Activated CD4-positive, alpha-beta memory T cell treated with anti-CD3 and anti-CD28 coated beads for 36 hours (primary cell): ENCODE measurements at places on chromosomes 2 and 18.

DNA sequence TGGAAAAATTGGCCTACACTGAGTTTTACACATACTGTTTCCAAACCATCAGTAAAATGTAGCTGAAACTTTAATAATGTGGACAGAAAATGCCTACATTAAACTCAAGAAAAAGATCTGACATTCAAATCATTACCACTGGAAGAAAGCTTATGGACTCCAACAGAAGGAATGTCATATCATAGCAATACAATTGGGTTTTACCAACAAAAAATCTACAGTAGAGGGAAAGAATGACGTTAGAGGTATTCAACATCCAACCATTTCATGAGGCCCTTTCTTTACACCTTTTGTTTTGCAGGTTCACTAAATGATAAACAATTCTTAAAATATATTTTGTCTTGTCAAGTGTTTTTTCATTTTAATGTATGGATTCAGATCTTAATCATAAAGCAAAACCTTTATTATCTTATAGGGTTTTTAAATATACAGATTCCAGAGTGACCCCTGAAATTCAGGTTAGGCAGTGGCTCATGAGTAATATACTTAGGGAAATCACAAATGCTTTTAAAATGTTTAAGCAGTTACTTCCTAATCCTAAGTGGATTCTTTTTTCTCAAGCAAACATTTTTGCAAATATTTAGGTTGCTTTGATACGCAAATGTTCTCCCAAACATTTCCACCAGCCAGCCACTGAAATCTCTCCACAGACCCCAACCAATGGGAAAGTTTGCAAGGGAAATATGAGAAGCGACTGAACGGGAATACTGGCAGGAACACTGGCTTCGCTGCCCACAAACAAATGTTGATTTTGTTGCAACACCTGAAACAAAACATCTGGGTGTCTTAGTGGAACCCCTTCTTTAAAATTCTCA lies 168.7 kb downstream of the TCF4 start:
- no peak for DNase-seq

- DNase-seq: no peak
Measured at GRCh38 chr2:99377879-99378278, 40.7 kb downstream of the EIF5B start.

- no peak for DNase-seq
Measured at GRCh38 chr2:236689981-236690380, 120.4 kb downstream of the ACKR3 start.

- no peak for DNase-seq
Measured at GRCh38 chr2:208042450-208042849, 17.1 kb upstream of the PLEKHM3 start.

DNA sequence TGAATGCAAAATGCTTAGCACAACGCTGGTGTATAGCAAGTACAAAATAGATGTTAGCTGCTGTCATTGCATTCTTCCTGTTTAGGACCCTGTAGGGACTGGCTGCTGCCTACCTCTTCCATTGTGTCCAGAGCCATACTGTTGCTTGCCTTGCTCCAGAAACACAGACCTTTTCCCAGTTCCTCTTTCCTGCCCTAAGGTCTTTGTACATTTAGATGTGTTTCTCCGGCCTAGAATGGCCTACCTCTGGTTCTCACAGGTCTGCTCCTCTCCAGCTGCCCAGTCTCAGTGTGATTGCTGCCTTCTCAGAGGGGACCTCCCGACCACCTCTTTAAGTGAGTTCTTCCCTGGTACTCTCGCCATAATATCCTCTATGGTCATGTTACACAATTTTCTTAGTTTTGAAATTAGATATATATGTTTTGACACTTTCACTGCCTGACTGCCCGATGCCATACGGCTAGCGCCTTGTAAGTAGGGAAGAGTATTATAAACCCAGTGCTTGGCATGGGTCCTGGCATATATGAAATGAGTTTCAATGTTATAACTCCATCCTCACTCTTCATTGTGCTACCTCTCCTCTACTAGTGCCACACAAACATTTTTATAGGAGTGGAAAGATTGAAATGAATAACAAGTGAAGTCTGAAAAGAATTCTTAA lies 48.3 kb downstream of the RFTN2 start:
- DNase-seq: no peak

DNA sequence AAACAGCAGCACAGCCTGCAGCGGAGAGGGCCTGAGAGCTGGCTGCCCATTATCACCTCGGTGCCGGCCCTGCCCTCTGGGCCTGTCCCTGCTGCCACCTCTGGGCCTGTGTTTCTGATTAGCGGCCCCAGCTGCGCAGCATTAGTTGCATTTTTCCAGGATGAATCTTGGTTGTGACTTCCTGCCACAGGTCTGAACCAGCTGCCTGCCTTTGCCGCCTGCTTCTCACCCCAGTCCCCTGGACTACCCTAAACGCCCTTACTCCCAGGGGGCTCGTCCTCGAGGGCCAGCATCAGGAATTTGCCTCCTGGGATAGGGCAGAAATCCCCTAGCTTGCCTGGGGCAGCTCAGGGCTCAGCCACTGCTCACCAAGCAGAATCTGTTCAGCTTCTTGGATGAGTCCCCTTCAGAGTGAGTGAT lies 342.8 kb downstream of the DYSF start:
- DNase-seq: no peak

- no peak for DNase-seq
Measured at GRCh38 chr2:74301262-74301661, 42.0 kb downstream of the SLC4A5 start.

GRCh38 chr2:105625632-105626031 lies 119.1 kb upstream of the NCK2 start:
- DNase-seq: no peak

DNA sequence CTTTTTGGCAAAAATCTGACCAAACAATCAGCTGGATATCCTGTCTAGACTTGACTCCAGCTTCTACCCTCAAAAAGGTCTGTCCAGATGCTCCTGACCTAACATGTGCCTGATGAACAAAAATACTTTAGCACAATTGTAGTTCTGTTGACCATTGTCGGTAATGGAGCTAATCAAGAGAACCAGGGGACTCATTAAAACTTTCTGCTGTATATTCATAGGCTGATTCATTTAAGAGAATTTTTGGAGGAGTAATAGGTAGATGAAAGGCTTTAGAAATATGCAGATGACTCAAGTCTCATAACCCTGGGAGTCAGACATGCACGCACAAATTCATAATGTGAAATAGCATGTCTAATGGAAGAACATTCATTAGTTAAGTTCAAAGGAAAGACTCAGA lies 514.2 kb downstream of the TXNL1 start:
- DNase-seq: no peak

DNA sequence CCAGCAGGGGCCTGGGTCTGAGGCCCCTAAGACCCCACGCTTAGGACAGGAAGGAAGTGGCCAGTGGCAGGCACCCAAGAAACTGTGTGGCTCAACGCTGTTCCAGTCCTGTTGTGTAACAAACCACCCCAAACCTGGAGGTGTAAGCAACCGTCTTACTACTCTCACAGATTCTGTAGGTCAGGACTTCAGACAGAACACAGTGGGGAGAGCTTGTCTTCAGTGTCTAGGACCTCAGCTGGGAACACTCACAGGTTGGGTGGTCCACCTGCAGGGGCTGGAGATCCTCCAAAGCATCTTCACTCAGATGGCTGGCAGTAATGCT lies 123.0 kb downstream of the KLHL29 start:
- DNase-seq: no peak

- DNase-seq: no peak
Measured at GRCh38 chr2:221370857-221371211, 201.3 kb downstream of the EPHA4 start.

GRCh38 chr2:167480232-167480985 lies 592.1 kb downstream of the XIRP2 start:
- DNase-seq: no peak

DNA sequence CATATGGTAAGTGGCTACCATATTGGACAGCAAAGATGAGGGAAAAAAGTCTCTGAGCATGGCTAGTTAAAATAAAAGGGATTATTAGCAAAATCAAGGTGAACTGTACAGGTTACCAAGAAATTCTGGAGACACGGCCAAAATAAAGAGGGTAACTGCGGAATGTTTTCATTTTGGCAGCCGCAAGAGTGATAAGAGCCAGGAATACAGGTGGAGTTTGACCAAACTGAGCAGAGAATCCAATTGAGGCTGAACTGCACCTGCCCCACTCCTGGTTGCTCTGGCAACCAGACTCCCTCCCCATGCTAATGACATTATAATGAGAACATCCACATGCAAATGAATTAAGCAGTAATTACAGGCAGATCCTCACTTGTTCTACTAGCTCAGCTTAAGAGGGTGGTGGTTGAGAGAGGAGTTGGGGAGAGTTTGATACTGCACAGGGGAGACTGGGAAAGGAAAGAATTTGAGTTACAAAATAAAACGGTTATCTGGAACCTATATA lies 18.8 kb upstream of the EPHA4 start:
- no peak for DNase-seq

- peak; percentile 96 for DNase-seq
Measured at GRCh38 chr2:8544786-8545694, 136.8 kb upstream of the ID2 start.

DNA sequence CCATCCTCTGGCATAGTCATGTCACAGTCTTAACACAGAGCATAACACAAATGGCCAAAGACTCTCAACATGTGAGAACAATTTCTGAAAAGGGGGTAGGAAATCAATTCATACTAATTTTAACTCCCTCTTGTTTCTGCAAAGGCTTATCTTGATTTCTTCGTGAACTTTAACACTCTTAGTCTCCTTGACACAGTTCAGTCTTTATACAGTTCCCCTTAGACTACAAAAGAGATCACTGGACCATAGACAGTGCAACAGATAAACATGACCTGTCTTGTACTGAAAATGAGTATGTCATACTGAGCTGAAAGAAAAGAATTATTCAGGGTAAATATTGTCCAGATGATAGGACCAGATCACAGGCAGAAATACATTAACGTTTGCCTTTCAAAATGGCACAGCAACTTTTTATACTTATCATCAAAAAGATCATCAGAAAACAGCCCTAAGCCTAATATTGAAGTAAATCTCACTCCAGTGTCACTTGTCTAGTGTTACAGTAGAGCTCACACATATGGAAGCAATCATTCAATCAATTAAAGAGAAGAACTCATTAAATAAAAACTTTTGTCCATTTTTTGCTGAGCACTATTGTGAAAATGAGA lies 56.4 kb upstream of the VRK2 start:
- no peak for DNase-seq
